Muscle of arm (tissue), 14 donors: ENCODE measurements at places on chromosomes 2 and 18. TPM values are rescaled to one million over a fixed set of nuclear protein-coding genes. Genes with fewer than 3 reads are reported as not detected.
A peak's percentile ranks its signal among the peaks of the same experiment; 100 is the strongest.

Gene ERMN
- not detected for polyA plus RNA-seq

Gene FAM124B
- polyA plus RNA-seq = 10.0 TPM

Gene APCDD1
- polyA plus RNA-seq = 12.1 TPM

Gene DIPK1C
- polyA plus RNA-seq = 21.4 TPM

Gene CD207
- polyA plus RNA-seq = 3.2 TPM

Gene RGPD4
- 0.11 TPM for polyA plus RNA-seq

DNA sequence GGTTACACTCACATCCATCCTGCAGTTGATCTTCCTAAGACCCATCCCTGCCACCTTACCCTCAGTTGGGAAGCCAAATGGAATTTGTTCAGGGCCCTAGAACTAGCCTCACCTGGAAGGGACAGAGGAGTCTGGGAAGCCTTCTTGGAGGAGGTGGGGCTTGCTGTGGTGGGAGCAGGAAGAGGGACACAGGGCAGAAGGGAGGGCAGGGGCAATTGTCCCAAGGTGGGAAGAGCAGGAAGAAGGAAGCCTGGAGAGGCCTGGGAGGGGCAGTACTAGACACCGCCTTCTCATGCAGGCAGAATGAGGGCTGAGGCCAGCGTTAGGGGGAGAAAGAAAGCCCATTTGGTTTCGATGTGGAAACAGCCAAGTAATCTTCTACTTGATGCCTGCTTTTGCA, 34.1 kb upstream of the ASPRV1 start:
- DNase-seq = no peak

DNA sequence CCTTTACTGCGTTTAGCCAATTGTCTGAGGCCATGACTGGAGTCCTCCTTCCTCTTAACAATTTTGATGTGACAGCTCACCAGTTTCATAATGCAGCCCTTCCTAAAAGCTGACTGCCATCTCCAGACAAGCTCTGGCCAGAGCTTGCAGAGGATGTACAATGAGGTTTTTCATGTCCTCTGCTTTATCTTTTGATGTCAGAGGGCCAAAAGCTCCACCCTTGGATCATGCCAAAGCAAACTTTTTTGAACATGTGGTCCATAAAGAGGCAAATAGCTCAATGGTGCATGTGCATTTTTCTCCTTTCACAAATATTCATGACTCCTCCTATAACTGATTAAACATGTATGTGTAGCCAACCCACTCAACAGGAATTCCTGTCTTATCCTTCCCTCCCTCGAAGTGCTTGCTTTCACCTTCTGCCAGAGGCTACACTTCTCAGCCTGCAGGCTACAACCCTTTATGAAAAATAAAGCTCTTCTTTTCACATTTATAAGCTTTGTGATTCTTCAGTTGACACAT, 266.2 kb downstream of the FBXO15 start:
- no peak for DNase-seq

DNA sequence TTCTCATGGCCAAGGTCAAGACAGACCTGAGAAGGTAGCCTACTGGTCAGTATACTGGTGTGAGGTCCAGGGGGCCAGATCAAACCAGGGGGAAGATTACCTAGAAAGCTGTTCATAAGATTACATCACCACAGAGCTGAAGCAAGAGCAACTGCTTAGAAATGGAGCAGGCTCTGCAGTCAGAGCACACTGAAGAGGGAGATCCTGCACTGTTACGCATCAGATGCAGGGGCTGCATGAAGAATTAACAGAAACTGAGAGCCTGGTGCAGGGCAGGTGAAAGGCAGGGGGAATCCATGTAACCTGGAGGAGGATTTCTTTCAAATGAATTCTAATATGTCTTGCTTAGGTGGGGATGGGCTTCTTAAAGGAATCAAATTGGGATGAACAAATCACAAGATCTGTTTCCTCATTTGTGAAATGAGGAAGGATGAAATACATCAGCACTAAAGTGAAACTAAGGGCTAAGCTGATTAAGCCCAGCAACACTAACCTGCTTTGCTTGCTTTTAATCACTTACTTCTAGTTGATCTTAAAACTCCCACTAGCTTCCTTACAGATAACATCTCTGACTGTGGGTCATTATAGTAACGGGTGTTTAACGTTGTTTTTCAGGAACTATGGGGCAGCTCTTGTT, 74.3 kb upstream of the ADAM23 start:
- DNase-seq = no peak

DNA sequence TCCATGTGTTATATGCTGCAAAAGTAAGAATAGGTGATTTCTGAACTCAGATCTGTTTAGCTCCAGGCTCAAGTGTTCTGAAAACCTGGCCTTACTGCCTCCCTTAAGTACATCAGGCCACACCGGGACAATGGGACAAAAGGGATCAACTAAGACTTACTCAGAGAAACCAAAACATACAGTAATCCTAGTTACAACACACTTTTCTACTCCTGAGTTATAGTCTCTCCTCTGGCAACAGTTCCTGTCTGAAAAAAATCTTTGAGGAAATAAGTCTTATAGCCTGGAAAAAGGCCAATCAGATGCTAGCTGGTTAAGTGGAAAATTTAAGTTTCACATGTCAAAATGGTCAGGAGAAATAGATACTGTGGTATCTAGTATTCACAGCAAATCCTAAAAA, 5.6 kb downstream of the METTL5 start:
- DNase-seq = no peak

DNA sequence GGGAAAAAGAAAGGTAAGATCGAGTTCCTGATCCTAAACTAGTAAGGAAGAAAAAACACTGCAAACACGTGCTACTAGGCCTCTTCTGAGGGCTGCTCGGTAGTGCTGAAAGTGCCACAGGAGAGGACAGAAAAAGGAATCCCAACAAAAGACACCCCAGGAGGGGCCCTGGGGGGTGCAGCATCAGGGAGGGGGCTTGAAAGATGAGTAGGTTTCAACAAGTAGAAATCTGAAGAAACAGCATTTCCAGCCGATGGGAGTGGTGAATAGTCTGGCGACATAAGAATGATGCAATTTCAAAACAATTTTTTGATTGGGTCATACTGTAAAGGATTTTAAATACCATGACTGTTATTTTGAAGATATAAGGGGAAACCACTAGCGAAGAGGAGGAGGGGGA, 98.6 kb downstream of the NOL10 start:
- DNase-seq = no peak

- no peak for DNase-seq
Measured at GRCh38 chr2:84969511-84970209, 1.3 kb upstream of the KCMF1 start.

GRCh38 chr2:236054125-236054524, 114.1 kb downstream of the GBX2 start:
- no peak for DNase-seq

DNA sequence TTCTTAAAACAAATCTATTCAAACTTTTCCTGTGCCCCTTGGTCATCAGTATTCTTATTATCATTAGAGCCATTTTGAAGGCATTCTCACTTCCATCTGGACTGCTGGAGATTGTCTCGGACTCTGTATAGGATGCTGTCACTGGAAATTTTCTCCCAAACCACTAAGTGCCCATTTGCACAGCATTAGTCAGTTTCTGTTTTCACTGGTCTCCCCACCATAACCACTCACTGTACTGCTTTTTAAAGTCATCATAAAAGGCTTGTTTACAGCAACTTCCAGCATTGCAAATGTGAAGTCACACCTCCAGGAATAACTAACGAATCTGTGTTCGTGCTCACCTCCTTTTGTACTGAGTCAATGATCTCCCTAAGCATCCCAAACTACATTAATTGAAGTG, 150.9 kb upstream of the SERTAD2 start:
- DNase-seq = no peak

DNA sequence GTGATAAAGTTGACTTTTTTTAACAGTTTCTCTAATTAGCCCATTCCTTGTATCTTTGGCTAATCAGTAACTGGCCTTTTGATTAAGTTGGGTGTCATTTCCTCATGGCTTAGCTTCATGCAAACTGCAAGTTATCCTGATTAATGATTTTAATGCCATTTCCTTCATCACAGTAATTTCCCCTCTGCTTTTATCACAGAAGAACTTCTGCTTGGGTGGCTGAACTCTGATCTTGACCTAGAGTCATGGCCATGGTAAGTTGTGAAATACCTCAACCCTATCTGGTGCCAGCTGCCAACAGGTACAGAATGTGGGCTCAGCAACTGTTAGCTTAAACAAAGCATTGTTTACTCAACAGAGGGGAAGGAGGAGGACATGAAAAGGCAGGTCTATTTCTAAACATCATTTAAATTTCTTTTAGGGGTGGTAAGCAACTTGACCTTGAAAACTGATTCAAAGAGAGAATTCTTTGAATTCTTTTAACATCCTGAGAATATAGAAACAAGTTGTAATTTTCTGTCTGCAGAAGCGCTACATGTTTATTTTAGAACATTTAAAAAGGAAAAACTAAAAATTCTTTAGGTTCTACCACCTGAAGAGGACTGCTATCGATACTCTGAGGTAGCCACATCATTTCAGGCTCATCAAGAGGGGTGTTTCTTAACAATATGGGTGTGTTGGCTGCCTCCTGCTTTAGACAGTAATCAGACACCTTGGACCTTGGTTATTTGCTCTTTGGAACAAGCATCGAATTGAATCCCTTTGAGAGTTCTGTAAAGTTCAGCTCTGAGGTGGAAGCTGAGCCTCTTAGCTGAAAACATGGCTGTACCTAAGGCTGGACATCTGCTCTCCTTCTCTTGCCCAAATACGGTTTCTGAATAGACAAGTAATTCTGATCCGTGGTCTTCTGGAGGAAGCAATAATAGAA, 39.7 kb downstream of the ANXA4 start:
- no peak for DNase-seq

DNA sequence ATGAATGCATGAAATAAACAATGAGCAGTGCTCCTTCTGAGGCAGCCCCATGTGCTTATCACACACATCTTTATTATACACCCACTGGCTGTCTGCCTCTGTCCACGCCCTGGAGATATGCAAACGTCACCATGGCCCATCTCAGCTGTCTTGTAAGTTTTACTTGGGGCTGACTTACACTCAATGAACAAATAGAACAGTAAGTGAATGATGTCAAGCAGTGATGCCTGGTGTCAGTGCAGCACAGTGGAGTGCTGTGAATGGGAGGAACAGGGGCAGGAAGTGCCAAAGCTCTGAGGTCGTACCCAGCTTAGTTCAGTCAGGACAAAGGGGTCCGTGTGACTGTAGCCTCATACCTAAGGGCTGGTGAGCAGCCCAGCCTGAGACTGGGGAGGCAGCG, 659.5 kb upstream of the HS6ST1 start:
- DNase-seq = no peak

GRCh38 chr2:3960106-3960505, 256.7 kb downstream of the DCDC2C start:
- no peak for DNase-seq

GRCh38 chr2:139142252-139142880, 362.2 kb upstream of the NXPH2 start:
- peak; percentile 31 for DNase-seq

DNA sequence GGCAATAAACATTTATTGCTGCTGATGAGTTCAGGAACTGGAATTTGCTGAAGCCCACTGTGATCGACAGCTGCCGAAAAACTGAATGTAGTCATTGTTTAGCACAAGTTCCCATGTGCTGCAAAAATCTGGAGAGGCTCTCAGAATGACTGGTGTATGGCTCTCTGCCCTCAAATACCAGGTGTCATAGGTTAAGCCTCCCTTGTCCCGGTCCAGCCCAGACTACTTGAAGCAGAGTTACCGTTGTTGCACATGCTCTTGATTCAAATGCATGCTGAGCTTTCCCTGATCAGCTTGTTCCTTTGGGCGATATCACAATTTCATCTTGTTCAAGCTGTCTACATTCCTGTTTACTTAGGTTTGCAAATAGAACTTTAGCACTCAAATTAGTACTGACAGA, 625.2 kb downstream of the CPS1 start:
- peak; percentile 7 for DNase-seq

GRCh38 chr2:156892467-156893281, 364.8 kb upstream of the GALNT5 start:
- peak; percentile 52 for DNase-seq

DNA sequence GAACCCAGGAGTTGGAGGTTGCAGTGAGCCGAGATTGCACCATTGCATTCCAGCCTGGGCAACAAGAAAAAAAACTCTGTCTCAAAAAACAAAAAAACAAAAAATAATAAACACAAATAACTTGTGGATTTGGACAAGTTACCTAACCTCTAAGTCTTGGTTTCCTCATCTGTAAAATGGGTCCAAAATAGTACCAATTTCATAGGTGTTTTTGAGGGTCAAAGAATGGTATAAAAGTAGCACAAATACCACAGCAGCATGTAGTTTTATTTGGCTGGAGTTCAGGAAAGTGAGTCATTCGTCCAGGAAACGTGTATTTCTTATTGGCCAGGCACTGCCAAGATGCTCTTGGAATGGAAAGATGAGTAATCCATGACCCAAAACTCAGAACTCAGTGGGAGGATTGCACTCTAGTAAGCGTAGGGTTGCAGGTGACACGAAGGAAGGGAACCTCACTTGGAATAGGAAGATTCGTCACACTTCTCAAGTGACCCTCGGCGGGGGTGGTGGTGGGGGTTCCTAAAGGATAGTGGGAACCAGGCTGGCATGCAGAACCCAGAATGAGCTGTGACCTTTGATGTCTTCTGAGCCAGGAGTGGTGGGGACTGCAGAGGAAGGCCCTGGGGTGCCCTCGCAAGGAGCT, 24.4 kb downstream of the GRHL1 start:
- DNase-seq = no peak

DNA sequence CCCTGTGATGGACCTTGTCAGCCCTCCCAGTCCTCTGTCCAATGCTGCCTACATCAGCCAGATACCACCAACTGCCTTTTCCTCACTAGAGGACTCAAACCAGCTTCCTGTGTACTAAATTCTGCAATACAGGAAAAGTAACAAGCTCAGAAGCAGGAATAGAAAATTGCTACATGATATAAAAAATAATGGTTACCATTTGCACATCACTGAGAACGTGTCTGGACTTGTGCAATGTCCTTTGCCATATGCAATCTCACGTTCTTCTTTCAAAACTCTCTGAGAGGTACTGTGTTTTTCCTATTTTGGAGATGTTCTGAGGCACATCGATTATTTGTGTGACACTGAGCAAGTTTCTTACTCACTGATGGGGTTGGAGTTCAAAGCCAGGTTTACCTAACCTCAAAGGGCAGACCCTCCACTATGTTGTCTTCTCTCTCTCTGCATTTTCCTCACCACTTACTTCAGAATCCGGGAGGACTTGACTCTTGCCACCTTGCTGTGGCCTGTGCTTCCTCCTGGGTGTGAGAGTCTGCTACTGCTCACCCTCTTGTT, 12.1 kb downstream of the UPP2 start:
- no peak for DNase-seq

DNA sequence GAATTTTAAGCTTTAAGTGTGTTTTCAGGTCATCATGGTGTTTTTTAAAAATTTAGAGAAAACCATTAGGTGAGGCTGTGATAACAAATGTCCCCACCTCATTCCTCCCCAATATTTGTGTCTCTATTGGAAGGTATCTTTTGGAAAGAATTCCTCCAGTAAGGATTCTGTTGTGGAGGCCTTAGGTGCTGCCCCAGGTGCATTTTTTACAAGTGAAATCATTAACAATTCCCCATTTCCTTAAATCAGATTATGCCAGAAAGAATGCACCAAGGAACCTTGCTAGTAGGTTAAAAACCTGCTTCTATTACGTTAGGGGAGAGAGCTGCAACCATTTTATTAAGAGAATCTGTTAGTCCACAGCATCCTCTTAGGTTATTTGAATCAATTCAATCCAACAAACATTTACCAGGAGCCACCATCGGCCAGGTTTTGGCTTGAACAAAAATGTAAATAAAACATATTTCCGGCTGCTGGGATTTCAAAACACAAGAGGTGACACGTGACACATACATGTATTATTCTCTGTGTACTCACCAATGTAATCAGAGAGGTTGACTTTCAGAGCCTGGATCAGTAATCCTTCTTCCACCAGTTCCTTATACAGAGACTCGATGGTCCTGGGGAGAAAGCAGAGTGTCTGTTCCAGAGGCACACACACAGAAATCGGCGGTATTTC, 112.5 kb upstream of the ASB18 start:
- DNase-seq = no peak
